NCI-H2171 (cell line): ENCODE measurements at places on chromosomes 7 and 10.

DNA sequence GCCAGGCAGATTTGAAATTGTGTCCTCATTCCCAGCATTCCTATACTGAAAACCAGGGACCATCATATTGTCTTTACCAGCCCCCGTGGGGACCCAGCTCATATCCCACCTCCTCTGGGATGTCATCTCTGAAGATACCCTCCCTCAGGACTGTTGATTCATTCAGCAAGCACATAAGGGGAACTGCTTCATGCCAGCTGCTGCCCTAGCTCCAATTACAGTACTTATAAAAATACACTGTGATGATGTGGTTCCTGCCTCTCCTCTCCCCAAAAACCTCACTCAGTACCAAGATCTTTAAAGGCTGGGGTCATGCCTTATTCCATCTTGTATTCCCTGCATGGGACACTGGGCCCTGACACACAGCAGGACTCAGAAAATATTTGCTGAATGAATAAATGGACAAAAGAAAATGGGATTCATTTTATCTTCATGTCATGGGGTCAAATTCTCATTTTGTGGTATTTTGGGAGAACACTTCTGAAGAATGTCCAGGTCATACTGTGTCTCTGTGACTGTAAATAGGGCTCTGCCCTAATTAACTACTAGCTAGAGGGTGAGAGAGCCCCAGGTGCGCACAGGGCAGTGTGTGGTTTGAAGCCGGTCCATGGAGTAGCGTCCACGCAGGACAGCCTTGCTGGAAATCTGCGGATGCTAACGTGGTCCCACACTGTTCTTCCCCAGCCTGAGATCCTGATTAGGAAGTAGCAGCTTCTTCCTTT is 29.0 kb upstream of the DAGLB start:
- no peak for DNase-seq

DNA sequence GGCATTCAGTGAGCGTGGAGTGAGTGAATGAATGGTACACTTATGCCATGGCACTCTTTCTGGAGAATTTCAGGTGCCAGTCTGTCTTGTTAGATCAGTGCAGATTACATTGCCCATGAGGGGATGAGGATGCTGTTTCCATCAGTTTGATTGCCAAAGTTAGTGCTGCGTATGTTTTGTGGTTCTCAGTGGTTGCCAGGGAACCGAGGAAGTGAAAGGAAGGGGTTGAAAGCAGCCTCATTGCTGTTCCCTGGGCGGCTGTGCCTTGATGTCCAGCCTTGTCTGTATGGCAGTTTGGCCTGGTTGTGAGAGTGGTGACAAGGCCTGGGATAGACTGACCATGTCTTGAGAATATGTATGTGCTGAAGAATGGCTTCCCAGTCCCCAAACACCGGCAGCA is 30.2 kb downstream of the WBP1L start:
- DNase-seq: no peak

GRCh38 chr10:88926566-88927415 is 25.8 kb downstream of the ACTA2 start:
- DNase-seq: no peak

- DNase-seq: no peak
Measured at GRCh38 chr7:2010551-2011265, 222.0 kb downstream of the MAD1L1 start.

- DNase-seq: no peak
Measured at GRCh38 chr10:14325325-14325955, 5.3 kb downstream of the FRMD4A start.

GRCh38 chr7:26930845-26931244 is 66.5 kb upstream of the SKAP2 start:
- DNase-seq: no peak

- DNase-seq: no peak
Measured at GRCh38 chr7:77823787-77824186, 25.2 kb downstream of the PHTF2 start.

GRCh38 chr7:75711076-75711475 is 27.7 kb downstream of the HIP1 start:
- no peak for DNase-seq

- DNase-seq: no peak
Measured at GRCh38 chr7:65971021-65971420, 11.0 kb downstream of the GUSB start.

- no peak for DNase-seq
Measured at GRCh38 chr7:46440186-46440585, 519.1 kb upstream of the IGFBP3 start.

- DNase-seq: no peak
Measured at GRCh38 chr7:1705856-1706255, 35.8 kb downstream of the ELFN1 start.

GRCh38 chr10:35643151-35644049 is 1.3 kb upstream of the FZD8 start:
- DNase-seq: peak; percentile 15

GRCh38 chr7:152406491-152406890 is 29.3 kb downstream of the KMT2C start:
- no peak for DNase-seq

- DNase-seq: no peak
Measured at GRCh38 chr10:47288916-47289495, 11.0 kb upstream of the GDF10 start.

DNA sequence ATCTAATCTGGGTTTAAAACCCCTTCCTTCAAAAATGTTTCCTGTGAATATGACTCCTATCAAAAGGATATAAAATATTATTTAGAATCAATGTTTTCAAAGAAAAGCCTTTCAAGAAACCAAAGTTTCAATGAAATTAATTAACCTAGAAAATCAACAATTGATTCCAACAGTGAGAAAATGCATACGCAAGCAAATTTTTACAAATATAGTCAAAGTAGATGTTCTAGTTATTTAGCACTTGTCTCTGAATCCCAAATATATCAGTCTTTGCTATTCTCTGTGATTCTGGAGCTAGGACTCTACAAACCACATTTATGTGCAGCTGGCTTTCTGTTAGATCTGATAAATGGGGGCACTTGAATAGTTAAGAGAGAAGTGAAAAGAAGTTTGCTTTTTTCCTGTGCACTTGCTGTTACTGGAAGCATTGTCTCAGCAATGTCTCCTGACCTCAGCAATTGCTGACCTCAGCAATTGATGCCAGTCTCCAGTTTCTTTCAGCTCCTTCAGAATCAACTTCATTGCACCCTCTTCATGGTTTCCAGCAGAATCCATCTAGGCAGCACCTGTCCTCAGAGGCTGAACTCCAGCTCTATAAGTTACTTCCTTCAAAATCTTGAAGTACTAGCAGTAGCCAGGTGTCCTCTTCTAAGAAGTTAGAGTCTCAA is 879.9 kb upstream of the LRRN3 start:
- no peak for DNase-seq

- no peak for DNase-seq
Measured at GRCh38 chr7:124269774-124270173, 236.9 kb upstream of the TMEM229A start.

DNA sequence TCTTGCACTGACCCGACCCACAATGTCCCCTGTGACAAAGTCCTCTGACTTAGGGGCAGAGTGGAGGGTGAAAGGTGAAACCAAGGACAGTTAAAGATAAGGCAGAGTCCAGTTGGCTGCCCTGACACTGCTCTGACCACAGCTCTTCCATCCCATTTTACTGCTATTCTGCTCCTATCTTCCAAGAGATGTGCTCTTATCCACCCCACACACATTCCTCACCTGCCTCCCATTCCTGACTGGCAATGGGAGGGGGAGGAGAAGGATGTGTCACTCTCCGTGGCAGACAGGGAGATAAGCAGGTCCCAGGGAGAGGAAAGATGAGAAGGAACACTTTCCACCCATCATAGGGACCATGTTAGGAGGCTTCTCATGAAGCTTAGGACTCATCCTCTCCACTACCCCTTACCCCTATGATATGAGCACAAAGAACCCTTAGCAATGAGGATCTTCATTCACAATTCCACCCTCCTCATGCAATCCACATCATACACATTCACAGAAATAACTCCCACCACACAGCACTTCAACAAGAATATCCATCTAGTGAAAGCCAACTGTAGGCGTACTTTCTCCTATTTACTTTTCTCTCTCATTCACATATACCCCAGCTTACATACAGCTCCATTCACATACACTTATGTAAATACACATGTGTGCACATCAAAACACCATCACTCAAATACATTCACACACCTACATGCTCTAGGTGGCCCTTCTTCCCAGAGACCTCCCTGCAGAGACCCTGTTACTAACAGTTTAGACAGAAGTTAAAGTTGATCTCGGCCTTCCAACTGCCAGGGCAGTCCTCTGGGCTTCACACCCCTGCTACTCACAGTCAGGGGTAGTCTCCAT is 6.6 kb downstream of the SYNPO2L start:
- no peak for DNase-seq

- no peak for DNase-seq
Measured at GRCh38 chr10:71534568-71535194, 138.0 kb downstream of the CDH23 start.

DNA sequence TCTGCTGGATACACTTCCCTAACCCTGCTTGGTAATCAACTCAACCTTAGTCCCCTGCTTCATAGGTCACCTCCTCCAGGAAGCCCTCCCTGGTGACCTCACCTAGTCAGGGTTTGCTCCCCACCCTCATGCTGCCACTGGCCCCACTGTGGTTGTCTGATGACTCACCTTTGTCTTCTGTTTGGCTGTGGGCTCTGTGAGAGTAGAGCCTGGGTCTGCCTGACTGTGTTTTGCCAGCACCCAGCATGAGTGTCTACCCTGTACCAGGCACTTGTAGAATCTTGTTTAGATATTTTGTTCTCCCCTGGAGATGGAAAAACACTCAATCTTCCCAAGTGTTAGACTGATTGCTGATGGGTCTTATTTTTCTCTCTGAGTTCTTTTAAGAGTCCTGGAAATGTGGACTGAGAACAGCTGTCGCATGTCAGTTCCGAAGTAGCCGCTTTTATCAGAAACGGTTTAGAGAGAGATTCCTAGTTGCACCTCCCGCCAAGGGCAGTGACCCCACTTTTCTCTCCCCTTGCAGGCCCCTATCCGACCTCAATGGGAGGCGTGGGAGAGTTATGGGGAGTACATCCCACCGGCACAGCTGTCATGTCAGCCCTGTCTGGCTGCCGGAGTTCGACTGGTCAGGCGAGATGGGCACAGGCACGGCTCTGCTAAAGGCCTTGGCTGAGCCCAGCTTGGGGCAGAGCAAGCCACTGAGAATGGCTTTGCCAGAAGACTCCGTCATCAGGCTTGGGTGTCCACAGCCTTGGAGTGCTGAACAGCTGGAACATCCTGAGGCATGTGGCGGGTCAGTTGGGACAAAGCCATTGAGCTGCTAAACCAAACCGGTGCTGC is 134.3 kb downstream of the GRK5 start:
- DNase-seq: no peak

DNA sequence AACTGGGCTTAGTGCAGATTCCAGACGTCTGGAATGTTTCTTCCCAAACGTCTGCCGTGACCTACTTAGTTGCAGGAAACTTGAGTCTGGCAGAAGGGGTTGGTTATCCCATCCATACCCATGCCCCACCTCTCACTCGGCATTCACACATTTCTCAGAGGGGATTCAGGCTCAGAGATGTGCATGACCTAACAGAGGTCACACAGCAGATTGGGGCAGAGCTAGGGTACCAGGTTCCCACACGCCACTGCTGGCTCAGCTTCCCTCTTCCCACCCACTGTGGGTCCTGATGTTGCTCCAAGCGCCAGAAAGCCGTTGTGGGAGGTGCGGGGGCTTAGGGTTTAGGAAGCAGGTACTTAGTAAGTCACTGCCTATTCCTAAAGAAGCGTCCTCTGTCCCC is 3.0 kb downstream of the UCMA start:
- no peak for DNase-seq

DNA sequence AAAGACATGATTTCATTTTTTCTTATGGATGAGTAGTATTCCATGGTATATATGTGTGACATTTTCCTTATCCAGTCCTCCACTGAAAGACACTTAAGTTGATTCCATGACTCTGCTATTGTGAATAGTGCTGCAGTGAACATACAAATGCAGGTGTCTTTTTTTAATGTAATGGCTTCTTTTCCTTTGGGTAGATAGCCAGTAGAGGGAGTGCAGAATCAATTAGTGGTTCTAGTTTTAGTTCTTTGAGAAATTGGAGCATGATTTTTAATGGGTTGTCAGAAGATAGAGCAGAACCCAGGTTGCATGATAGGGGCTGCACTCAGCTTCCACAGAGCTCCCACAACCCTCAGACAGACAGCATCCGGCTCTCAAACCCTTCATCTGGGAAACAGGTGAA is 152.9 kb upstream of the PLXDC2 start:
- no peak for DNase-seq

- DNase-seq: no peak
Measured at GRCh38 chr7:97982647-97983046, 7.3 kb downstream of the OCM2 start.

DNA sequence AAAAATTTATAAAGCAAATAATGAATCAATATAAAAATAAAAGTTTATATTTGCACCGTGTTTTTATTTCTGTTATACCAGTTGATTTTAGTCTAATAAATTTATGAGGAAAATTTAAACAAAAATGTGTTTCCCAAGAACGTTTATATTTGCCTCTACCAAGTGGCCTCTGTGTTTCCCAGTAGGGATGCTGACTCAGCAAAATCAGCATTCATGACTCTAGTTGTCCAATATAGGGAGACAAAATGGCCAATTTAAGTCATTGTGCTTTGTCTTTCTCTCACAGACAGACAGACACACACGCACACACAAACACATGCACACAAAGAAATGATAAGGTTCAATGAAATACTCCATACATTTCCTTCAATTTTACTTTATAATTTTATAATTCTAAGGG is 942.5 kb upstream of the ZWINT start:
- no peak for DNase-seq

GRCh38 chr7:36277249-36277542 is 112.5 kb upstream of the ANLN start:
- no peak for DNase-seq

- no peak for DNase-seq
Measured at GRCh38 chr7:95330204-95330960, 6.0 kb upstream of the PON1 start.

DNA sequence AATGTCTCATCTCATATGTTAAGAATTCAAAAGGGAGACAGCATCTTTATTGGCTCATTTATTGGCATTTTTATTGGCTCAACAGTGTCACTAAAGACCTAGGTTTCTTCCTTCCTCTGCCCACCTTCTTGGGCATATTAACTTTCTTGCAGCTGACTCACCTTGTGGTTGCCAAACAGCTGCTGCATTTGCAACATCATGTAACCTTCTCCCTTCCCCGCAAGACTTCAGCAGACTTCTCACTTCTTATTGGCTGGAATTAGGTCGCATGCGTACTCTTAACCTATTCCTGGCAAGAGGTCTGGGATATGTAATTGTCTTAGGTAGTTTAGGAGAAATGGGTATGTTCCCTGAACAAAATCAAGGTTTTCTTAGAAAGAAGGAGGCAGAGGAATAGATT is 263.2 kb downstream of the POU6F2 start:
- no peak for DNase-seq
